ENCODE measurements at places on chromosomes 13 and 19. TPM values are rescaled to one million over a fixed set of nuclear protein-coding genes. Genes with fewer than 3 reads are reported as not detected.

The CBY2 gene
- not detected for total RNA-seq

The KLK14 gene
- total RNA-seq = not detected

The PRTN3 gene
- total RNA-seq = not detected

The IFNL1 gene
- not detected for total RNA-seq

The ZNF180 gene
- 9.2 TPM for total RNA-seq

The ATP4A gene
- not detected for total RNA-seq

The PLVAP gene
- not detected for total RNA-seq

The GGACT gene
- total RNA-seq = 3.0 TPM

The TMEM238 gene
- 0.32 TPM for total RNA-seq

The COG3 gene
- 52.0 TPM for total RNA-seq

The FAM83E gene
- total RNA-seq = 0.30 TPM

The ZNF541 gene
- 0.89 TPM for total RNA-seq

The CYP4F8 gene
- not detected for total RNA-seq

The SCN1B gene
- total RNA-seq = 5.5 TPM

The APOC4 gene
- not detected for total RNA-seq

The CHST8 gene
- not detected for total RNA-seq

The FCGBP gene
- total RNA-seq = 1.2 TPM

The KIRREL2 gene
- 0.05 TPM for total RNA-seq

The MISP3 gene
- total RNA-seq = 1.2 TPM

The CGB5 gene
- not detected for total RNA-seq

The LRG1 gene
- not detected for total RNA-seq

The SETDB2 gene
- total RNA-seq = 5.6 TPM

The ZNF14 gene
- 5.5 TPM for total RNA-seq

The B9D2 gene
- total RNA-seq = 2.6 TPM

The NFIX gene
- total RNA-seq = 29.7 TPM

The LGALS4 gene
- not detected for total RNA-seq

The MYBPC2 gene
- not detected for total RNA-seq

The PODNL1 gene
- 4.8 TPM for total RNA-seq

The SLC10A2 gene
- not detected for total RNA-seq

The PGLYRP1 gene
- total RNA-seq = not detected

The SHD gene
- not detected for total RNA-seq

The TMED1 gene
- total RNA-seq = 91.5 TPM

The YJEFN3 gene
- 0.89 TPM for total RNA-seq

The DACH1 gene
- not detected for total RNA-seq
